ENCODE measurements at places on chromosomes 13 and 19.

DNA sequence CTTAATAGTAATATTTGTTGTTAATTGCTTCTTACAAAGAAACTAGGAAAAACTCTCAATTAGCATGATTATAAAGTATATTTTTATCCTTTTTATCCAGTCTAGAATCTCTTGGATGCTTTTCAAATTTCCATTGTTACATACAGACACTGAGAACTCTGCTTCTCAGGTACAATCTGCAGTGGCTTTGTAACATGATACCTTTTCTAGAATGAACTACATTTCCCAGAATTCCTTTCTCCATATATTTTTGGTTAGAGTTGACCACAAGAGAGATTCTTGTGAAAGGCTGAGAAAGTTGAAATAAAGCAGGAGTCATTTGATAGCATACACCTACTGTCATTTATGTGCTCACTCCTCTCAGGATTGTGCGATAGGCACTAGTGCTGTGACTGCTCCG lies 148.6 kb downstream of the SLITRK6 start:
- DNase-seq, result no peak

DNA sequence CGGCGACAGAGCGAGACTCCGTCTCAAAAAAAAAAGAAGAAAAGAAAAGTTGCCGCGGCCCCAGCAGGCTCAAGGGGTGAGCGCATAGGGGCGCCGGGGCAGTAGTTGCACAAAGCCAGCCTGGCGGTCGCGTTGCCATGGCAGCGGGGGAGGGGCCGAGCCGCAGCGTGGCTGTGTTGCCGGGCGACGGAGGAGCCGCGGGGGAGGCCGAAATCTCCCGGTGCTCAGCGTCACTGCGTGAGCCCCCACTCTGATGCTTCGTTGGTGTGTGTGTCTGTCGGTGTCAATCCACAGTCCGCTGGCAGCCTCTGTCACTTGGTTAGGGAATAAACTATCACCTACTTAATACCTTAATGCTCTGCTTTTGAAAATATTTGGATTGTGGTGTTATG lies 82.9 kb upstream of the C1QTNF9B start:
- peak; percentile 92 for DNase-seq

DNA sequence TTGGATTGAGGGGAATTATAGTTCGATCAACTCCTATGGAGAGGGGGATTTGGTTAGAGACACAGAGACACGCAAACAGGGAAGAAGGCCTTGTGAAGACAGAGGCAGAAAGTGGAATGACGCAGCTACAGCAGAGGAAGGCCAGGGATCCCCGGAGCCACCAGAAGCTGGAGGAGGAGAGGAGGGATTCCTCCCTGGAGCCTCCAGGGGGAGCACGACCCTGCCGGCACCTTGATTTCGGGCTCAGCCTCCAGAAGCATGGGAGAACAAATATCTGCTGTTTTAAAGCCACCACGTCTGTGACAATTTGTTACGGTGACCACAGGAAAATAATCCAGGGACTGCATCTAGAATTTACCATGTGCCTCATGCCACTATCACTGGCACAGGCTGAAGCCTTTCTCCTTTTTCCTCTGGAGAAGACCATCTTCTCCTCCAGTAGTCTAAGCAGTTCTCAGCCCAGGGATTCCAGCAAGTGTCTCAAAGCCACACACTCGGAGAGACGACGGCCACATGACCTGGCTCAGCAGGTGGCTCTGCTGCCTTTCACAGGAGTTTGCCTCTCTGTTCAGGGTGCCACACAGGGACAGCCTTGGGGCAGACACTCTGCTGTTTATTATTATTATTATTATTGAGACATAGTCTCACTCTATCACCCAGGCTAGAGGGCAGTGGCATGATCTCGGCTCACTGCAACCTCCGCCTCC lies 39.9 kb upstream of the CCNE1 start:
- DNase-seq, result peak; percentile 23

DNA sequence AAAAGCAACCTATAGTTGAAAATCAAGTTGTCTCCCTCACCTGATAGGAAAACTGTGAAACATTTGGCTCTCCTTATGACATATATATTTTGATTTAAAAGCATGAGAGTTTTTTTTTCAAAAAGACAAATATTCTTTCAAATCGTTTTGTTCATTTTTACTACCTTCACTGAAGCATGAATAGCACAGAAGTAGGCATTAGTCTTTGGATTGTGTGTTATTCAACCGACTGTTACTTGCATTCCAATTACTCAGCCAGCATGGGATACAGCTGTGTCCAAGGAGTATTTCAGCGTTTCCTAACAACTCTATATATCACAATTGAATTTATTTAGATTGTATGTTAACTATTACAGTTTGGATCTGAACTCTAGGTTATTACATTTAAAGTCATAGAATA lies 135.2 kb downstream of the PCDH9 start:
- DNase-seq, result no peak

- peak; percentile 45 for DNase-seq
Measured at GRCh38 chr19:46351241-46352041, 4.6 kb downstream of the PPP5C start.

- DNase-seq, result peak; percentile 66
Measured at GRCh38 chr19:52748336-52748950, 13.6 kb upstream of the ZNF611 start.

DNA sequence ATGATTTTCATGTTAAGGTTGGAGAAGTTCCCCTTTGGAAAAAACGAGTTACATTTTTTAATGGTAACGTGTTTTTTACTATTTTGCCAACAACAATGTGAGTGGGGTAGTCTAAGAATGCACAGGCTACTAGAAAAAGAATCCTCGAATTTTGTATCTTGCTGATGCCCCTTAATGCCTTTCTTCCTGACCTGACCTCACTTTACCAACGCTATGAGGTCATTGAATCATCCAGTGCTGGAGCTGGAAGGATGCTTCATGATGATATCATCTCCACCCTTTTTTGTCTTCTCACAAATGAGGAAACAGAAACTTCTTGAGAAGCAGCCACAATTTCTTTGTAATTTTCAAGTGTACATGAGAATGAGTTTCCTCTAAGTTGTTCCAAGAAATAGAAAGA lies 8.2 kb upstream of the UBL3 start:
- no peak for DNase-seq

GRCh38 chr19:31356587-31357314 lies 7.5 kb upstream of the TSHZ3 start:
- DNase-seq, result peak; percentile 60

- no peak for DNase-seq
Measured at GRCh38 chr13:49524740-49525501, 29.2 kb downstream of the PHF11 start.

DNA sequence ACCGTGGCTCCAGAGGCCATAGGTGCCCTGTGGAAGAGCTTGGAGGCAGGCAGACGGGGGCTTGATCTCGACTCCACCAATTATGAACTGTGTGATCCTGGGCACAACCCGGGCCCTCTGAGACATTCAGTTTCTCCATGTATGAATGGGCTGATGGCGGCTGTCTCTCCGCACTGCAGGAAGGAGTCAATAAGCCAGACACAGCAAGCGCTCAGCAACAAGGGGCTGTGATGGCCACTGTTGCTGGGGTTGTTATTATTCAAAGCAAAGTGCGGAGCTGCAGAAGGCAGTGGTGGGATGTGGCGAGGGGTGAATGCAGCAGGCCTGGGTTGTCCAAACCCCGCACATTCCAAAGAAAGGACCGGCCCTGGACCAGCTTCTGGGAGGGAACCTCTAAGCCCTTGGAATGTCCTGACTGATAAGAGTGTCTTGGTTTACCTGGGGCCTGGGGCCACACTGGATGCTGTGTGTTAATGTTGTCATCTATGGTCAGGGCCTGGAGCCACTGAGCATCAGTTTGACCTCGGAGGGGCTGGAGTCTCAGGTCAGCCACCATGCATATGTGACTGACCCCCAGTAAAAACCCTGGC lies 8.3 kb downstream of the TMEM143 start:
- DNase-seq, result no peak

GRCh38 chr13:46535825-46536224 lies 17.1 kb upstream of the LRCH1 start:
- DNase-seq, result no peak

DNA sequence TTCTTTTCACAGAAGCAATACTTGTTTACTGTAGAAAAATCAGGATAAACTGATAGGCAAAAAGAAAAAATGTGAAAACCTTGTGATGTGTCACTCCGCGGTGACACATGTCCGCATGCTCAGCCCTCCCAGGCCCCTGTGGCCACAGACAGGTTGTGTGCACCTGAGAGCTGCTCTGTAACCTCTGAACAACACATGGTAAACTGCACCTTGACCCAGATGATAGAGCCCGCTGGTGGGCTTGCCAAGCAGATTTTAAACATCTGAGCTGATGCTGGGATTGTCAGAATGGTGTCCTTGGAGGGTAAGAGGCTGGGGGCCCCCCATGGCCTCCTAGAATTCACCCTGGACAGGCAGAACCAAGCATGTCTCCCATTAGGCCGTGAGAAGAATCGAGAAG lies 33.8 kb downstream of the DHRS12 start:
- no peak for DNase-seq

DNA sequence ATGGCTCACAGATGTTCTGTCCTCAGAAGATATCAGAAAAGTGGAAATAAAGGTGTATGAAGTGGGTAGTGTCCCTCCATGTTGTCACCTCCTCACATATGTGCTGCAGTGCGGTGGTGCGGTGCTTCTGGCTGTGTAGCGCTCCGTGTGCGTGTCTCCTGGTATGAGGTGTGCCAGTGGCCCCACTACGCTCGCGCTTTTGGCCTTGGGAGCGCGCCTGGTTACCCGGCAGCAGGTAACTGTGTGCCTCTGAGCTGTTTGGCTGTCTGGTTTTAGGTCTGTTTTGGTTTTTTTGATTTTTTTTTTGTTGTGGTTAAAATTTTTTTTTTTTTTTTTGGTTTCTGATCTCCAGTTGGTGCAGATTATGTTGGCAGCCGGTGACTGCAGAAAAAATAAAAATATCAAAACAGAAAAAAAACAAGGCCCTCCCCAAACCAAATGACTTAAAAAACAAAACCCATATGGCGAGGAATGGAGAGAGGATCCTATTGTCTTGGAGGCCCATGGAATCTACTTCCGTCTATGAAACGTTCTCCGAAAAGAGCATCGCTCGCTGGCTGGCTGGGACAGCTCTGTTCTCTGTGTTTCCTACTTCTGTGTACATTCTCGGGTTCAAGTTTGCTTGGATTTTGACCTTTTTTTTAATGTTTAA lies 7.9 kb downstream of the HNRNPL start:
- peak; percentile 72 for DNase-seq

DNA sequence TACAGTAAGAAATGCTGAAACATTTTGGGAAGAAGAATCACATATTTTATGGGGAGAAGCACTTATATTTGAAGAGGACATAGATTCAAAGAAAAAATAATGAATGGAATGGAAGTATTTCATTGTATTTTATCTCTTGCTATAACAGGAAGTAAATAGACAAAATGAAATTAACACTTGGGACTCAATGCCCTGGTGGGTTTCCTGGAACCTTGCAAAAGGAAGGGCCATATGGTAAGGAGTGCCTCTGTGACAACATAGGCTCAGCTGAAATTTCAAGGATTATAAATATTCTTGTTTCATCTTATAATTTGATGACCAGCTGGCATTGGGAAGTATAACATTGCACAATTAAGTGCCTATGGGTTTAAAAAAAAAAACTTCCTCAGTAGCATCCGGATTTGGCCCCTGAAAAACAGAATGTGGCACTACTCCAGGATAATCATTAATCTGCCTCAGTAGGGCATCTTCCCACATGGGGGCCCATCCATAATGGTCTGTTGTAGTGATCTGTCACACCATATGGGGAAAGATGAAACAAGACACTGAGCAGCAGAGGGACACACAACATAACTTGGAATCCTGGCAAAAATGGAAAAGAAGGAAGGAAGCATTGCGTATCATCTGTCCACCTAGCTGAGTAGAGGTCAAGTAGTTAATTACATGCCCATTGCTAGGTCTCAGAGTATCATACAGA lies 321.6 kb downstream of the NDFIP2 start:
- no peak for DNase-seq

DNA sequence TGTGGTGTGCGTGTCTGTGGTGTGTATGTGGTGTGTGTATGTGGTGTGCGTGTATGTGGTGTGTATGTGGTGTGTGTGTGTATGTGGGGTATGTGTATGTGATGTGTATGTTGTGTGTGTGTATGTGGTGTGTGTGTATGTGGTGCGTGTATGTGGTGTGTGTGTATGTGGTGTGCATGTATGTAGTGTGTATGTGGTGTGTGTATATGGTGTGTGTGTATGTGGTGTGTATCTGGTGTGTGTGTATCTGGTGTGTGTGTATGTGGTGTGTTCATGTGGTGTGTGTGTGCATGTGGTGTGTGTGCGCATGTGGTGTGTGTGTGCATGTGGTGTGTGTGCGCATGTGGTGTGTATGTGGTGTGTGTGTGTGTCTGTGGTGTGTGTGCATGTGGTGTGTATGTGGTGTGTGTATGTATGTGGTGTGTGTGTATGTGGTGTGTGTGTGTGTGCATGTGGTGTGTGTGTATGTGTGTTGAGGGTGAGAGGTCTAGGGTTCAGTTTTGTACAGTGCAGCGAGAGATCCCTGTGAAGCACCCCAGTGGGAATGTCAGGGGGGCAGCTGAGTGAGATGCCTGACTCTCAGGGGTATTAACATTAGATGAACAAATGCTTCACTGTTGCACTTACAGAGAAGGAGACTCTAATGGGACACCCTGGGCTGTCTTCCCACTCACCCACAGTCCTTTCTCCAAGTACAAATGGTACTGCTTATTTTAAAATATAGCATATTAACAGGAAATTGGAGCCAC lies 61.3 kb upstream of the MEDAG start:
- DNase-seq, result no peak

DNA sequence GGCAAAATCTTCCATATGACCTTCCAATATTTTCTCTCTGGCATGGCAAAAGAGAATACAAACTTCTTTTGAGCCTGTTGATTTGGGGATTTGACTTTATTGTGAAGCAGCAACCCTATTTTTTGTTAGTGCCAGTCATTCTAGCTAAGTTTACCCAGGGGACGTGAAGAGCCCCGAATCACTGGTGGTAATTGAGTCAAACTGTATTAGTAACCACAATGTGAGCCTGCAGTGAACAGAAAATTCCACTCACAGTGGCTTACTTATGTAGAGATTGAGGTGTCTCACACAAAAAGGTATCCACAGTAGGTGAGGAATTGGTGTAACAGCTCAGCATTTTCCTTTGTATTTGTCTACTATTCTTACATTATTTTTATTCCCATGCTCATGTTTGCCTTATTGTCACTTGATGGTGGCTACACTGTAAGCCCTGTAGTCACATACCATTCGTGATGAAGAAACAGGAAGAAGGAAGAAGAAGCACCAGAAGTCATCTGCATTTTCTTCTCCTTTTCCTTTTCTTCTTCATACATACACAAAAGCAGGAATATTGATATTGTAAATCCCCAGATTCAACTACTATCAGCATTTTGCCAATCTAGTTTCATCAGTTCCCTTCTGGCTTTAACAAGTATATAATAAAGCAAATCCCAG lies 33.3 kb upstream of the MYCBP2 start:
- DNase-seq, result no peak

GRCh38 chr13:21234526-21234925 lies 58.1 kb downstream of the MRPL57 start:
- DNase-seq, result no peak

- peak; percentile 80 for DNase-seq
Measured at GRCh38 chr19:44401139-44402115, at the start of gene ZNF285. TSS of gene ZNF285 (minus strand) at chr19:44401608. CDS start at chr19:44397213, 4,395 bp downstream.

GRCh38 chr13:98060282-98060681 lies 82.6 kb upstream of the FARP1 start:
- no peak for DNase-seq

Measured in CD4-positive, alpha-beta T cell treated with Interleukin-17A for 1 hour (primary cell).